ENCODE measurements at places on chromosomes 6 and 20.

- no peak for DNase-seq
These were observed 558.2 kb upstream of the CITED2 start for GRCh38 chr6:139932671-139933070.

- DNase-seq = no peak
These were observed 34.1 kb downstream of the ERGIC3 start for GRCh38 chr20:35575958-35576357.

DNA sequence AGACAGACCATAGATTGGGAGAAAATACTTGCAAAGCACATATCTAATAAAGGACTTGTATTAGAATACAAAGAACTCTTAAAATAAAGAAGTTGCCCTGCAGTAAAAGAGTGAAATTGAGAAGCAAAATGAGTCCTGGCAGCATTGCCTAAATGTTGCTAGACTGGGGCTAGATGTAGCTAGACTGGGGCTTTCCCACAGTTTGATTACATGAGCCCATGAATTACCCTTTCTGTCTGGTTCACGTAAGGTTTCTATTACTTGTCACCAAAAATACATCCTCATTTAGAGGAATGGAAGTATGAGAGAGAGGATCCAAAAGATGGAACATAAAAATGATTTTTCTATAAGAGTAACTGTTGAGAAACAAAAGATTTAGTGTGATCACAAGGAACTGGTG lies 57.6 kb upstream of the CCDC28A start:
- no peak for DNase-seq

GRCh38 chr6:54426995-54427394 lies 118.8 kb downstream of the TINAG start:
- no peak for DNase-seq

- DNase-seq = no peak
These were observed 480.5 kb upstream of the MAN1A1 start for GRCh38 chr6:119830069-119830468.

DNA sequence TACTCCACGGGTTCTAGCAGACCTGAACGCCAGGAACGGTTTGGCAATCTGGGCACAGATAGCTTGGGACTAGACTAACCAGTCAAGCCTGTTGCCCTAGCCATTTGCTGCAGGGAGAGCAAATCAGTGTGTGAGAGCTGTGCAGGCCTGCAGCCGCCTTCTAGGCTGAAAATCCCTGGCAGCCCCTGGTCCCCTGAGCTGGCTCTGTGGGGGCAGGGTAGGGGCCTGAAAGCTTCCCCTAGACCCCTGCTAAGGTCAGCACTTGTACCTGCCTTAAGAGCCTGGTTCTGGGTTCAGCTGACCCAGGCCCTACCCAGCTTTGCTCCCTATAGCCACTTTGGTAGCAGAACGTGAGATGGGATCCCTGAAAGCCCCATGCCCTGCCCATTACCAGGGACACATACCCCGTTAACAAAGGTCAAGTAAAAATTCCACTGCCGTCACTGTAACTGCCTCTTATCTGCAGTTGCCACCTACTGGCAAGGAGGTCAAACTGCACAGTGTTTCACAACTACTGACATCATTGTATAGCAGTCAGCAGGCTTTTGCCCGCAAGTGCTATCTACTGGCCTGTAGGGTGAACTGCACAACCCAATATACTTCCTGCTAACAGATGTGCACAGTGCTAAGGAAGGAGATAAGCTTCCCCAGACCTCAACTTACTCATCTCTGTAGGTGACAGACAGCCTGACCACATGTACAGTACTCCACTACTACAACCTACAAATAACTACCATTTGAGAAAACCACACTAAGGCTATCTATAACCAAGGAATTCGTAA lies 95.1 kb upstream of the OLIG3 start:
- DNase-seq = peak; percentile 67

DNA sequence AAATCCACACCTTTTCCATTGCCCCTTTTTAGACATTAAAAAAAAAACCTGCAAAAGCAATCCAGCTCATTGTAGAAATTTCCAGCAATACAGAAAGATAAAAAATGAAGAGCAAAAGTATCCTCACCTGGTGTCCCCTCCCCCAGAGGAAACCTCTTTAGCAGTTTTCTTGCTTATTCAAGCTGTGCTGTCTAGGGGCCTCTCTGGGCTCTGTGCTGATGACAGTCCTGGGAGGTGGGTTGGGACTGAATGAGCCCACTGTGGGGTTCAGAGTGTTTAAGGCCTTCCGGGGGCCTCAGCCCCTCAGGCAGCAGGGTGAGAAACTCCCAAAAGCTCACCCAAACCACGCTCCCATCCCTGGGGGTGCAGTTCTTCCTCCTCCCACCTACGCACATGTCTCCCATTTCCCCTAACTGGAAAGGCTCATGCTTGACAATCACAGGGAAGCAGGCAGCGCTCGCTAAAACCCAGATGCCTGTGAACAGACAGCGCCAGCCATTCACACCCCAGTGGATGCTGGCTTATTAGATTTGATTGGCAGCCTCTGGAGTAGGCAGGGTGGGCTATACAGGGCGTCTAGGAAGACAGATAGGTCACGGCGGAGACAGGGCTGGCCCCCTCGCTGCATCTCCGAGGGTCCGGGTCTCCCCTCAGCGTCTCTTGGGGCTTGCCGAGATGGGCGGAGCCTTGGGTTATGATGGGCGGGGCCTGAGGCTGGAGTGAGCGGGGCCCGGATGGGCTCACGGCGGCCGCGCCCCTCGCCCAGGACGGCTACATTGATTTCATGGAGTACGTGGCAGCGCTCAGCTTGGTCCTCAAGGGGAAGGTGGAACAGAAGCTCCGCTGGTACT lies 4.6 kb downstream of the GUCA1A start:
- peak; percentile 60 for DNase-seq

DNA sequence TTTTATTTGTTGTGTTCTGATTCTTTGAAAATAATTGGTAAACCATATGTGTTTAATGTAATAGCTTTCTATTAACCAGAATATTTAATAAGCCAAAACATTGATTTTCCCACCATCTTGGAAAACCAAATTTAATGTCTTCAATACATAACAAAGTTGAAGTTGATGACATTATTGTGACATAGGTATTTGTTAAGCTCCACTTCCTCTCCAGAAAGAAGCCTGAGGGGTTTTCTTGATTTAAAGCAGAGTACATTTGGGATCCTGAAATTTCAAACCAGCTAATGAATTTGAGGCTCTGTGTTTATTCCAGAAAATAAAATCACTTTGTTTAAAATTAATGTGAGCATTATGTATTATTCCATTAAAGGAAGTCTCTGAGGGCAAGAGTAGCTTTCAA lies 106.3 kb downstream of the PERP start:
- DNase-seq = no peak

DNA sequence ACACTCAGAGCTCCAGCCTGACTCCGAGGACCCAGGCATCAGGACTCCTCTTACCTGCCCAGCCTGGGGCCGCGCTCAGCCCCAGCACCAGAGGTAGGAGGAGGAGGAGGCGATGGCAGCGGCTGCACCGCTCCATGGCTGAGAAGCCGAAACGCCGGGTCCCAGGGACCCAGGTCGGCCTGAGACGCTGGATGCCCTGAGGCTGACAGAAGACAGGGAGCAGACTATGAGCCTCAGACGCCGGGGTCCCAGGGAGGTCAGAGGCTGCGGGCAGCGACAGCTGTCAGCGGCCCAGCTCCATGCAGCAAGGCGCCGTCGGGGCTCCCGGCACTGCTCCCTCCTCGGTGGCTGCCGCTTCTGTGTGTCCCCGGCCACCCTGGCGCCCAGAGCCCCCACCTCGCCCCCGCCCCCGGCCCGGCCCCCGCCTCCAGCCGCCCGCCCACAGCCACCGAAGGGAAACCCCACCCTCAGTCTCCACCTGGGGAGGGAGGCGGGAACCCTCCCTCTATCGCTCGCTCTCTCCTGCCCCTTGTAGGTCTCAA lies at the start of gene COL11A2:
COL11A2 (minus strand) TSS at position 363 of the 542 bp plus-strand sequence; CDS start at position 136, 227 bp downstream.
- DNase-seq = no peak

DNA sequence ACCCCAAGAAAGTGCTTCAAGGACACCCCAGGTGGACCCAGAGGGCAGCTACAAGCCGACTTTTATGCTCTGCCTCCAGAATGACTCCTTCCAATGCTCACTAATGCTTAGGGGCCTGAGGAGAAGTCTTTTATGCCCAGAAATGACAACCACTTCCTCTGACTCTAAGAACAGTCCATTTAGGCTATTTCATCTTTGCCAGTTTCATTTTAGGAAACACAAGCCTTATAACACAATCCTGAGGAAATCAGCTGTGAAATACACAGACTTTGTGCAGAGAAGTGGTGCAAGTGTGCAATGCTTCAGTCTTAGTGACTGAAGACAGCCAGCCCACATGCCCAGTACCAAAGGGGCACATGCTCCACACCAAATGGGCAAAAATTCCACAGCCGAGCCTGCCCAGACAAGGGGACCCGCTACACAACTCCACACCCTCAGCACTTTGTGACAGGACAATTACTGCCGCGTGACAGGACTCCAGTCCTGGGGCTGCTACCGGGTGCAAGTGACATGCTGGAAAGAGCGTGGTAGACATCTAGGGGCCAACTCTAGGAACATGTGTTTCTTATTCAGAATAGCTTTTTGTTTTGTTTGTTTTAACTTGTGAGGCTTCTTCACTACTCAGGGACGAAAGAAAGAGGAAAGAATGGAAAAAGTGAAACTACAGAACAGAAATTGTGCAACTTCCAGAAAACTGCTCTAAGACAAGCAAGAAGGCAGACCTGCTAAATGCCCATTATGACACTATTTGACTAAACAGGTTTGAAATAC lies 28.2 kb upstream of the PLAGL1 start:
- DNase-seq = peak; percentile 4

DNA sequence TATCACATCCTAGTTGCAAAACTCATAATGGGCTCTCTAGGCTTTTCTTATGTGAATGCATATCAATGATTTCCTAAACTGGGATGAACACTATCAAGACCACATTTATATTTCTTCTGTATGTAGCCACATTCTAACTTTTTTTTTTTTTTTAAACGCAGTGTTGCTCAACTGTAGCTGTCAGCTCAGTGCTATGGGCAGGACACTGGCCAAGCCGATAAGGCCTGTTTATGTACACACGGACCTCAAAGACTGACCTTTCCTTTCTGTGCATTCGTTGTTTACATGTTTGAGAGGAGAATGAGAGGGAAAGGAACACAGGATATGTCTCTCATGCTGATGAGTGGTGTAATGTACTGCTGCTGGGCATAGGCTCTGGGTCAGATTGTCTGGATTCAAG lies 75.1 kb upstream of the B3GAT2 start:
- no peak for DNase-seq

- DNase-seq = no peak
These were observed 126.6 kb downstream of the MTFR2 start for GRCh38 chr6:136123468-136123867.

GRCh38 chr6:46291275-46291633 lies 120.5 kb upstream of the ENPP5 start:
- no peak for DNase-seq

GRCh38 chr6:108560463-108561308 lies at the start of gene FOXO3:
FOXO3 (plus strand) TSS chr6:108560917; CDS start chr6:108561209, 292 bp downstream.
- DNase-seq = no peak
